Stimulated activated CD4-positive, alpha-beta T cell treated with anti-CD3 and anti-CD28 coated beads, TNF-alpha, amount 100 ng/mL, for 48 hours (primary cell): ENCODE measurements at places on chromosomes 16 and 17.

GRCh38 chr16:2404099-2404498 lies 25.1 kb upstream of the CCNF start:
- no peak for DNase-seq

DNA sequence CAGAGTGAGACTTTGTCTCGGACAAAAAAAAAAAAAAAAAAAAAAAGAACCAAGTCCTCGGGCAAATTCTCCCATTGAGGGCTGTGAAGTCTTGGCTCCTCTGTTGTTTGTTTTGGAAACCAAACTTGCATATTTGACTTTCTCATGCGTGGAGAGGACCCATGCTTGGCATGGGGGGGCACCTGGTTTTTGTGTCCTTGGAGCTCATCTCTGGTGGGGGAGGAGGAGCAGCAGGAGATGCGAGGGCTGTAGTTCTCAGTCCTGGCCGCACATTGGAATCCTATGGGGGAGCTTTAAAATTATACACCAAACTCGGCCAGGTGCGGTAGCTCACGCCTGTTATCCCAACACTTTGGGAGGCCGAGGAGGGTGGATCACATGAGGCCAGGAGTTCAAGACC lies 74.5 kb downstream of the ABCC6 start:
- DNase-seq, result no peak

GRCh38 chr16:50496990-50497389 lies 51.2 kb upstream of the NKD1 start:
- no peak for DNase-seq

- DNase-seq, result no peak
Measured at GRCh38 chr17:68356949-68357455, 65.7 kb downstream of the ARSG start.

DNA sequence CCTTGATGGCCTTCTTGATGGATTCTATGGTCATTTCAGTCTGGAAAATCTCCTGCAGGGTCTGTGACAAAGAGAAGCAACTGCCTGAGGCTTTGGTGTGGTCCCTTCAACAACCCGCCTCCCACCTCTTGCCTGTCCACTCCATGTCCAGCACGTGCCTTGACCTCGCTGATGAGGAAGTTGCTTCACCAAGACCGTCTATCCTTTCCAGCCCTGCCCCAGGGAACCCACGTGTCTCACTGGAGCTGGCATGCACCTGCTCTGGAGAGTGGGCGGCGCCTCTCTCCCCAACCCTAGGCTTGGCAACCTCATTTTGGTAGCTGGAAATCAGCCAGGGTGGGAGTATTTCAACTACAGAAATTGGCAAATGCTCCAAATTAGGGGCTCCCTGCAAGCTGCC lies 32.6 kb downstream of the TEKT3 start:
- DNase-seq, result no peak

GRCh38 chr16:83338941-83339340 lies 468.8 kb upstream of the HSBP1 start:
- no peak for DNase-seq

DNA sequence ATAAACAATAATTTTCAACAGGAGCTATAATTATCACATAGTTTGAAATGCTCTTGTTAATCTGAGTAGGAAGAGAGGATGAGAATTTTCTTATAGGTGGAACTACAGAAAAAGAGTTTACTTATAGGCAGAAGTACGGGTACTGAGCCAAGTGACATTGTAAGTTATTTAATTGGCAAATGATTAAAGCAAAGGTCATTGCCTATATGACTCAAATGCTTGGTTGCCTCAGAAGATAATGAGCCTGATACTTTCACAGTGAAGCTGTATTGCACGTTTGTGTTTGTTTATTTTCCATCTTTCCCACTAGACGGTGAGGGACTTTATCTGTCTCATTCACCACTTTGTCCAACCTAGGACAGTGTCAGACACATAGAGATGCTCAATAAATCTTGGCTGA lies 749.3 kb downstream of the MAF start:
- no peak for DNase-seq

DNA sequence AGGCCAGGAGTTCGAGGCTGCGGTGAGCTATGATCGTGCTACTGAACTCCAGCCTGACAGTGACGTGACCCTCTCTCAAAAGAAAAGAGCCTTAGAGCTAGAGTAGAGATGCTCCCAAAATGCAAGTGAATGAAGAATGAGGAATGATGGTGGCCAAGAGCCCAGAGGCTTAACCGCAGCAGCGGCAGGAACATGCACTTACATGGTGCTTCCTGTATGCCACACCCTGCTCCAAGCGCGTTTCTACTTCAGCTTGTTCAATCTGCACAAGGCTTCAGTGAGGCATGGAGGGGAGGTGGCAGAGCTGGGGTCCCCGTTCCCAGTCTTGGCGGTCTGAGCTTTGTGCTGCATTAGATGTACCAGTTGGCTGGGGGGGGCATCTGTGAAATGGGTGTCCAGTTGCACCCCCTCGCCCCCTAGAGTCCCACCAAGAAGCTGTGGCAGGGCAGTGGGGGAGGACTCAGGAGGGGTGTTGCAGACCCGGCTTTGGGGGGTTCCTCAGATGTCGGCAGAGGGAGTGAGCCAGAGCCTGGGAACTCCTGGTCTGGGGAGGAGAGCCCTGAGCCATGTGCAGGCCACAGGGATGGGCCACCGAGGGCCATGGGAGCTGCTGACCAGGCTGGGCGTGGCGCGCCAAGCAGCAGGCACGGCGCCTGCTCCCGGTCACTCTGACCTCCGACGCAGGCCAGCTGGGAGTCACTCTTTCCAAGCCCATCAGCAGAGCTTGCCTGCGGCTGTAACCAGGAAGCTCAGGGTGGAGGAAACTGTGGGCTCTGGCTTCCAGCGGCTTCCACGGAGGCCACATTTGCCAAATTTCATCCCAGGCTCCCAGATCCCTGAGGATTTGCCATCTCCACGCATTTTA lies 260.1 kb downstream of the PARN start:
- no peak for DNase-seq

DNA sequence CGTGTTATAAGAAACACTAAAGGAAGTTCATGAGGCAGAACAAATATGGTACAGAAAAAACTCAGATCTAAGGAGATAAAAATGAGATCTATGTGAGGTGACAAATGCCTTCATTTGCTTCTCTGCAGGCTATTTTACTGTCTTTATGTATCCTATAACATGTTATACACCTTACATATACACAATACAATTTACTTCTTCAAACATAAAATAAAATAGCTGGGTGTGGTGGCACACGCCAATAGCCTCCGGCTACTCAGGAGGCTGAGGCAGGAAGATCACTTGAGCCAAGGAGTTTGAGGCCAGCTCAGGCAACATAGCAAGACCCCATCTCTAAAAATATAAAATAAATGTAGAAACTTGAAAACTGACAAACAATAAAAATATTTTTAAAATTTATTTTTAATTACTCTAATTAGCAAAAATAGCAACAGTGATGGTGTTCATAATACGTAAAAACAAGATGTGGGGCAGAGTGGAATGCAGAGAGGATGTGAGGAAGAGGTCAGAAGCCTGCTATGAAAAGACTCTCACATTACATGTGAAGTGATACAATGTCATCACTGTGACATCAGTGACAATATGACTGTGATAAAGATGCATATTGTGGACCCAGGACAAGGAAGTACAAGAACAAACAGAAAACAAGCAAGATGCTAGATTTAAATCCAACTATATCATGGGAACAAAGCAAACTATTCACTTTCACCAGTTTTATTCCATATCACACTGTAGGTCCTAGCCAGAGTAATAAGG lies 31.0 kb downstream of the VPS53 start:
- DNase-seq, result no peak

DNA sequence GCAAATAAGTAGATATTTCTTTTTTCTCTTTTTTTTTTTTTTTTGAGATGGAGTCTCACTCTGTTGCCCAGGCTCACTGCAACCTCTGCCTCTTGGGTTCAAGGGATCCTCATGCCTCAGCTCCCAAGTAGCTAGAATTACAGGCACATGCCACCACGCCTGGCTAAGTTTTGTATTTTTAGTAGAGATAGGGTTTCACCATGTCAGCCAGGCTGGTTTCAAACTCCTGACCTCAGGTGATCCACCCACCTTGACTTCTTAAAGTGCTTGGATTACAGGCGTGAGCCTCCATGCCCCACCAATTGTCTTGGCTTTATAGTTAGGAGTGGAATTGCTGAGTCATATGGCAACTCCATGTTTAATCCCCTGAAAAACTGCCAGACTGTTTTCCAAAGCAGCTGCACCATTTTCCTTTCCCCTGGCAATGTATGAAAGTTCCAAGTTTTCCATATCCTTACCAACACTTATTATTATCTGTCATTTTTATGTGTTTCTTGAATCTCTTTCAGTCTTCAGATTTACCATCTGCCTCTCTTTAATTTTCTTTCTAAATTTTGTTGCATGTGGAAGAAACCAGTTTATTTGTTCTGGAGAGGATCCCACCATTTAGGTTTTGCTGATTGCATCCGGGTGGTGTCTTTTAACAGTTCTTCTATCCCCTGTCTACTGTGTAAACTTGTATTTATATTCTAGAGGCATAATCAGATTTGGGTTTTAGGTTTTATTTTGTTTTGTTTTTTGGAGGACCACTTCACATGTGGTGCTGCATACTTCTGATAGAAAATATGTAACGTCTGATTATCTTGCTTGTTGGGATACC lies 9.9 kb upstream of the CES3 start:
- DNase-seq, result no peak

DNA sequence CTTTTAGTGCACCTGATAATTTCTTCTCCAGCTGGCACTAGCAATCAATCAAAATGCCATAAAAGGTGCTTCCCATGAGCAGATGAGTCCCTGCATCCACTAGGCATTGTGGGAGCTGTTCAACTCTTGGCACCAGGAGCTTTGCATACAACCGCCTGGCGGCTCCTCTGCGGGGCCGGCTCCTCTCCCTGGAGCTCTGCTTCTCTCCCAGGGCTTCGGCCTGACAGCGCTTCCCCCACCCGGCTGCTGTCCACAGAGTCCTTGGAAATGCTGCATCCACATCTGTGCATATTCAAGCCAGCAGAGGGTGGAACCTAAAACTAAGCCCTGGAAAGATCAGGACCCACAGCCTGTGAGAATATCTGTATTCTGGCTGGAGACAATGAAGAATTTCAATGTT lies 62.9 kb downstream of the LMF1 start:
- DNase-seq, result no peak

GRCh38 chr16:64773184-64773583 lies 348.7 kb downstream of the CDH11 start:
- DNase-seq, result no peak

DNA sequence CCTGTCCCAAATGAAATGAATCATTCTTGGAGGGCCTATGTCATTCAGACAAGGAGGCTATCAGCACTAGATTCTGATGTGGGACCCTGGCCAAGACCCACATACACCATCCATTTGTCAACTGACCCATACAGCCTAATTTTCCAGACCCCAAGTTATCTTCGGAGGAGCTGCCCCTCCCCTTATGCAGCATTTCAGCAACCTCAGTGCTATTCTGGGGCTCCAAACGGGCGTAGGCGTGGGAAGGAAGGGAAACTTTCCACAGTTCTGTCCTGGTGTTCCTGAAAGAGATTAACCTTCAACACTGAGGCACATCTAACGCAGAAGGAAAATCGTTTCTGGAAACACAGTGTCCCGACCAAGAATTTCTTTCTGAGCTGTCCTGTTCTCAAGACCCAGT lies 86.7 kb downstream of the MYH11 start:
- DNase-seq, result no peak

GRCh38 chr17:42519546-42520491 lies 16.2 kb upstream of the NAGLU start:
- no peak for DNase-seq

GRCh38 chr17:27109346-27109745 lies 184.6 kb upstream of the WSB1 start:
- DNase-seq, result no peak

- no peak for DNase-seq
Measured at GRCh38 chr16:82629441-82630027, 2.8 kb downstream of the CDH13 start.

GRCh38 chr17:47686276-47686635 lies 7.7 kb upstream of the TBKBP1 start:
- no peak for DNase-seq
